ENCODE measurements at places on chromosomes 3 and 15.

GRCh38 chr15:31215490-31216214 is 111.0 kb upstream of the KLF13 start:
- DNase-seq = peak; percentile 26

DNA sequence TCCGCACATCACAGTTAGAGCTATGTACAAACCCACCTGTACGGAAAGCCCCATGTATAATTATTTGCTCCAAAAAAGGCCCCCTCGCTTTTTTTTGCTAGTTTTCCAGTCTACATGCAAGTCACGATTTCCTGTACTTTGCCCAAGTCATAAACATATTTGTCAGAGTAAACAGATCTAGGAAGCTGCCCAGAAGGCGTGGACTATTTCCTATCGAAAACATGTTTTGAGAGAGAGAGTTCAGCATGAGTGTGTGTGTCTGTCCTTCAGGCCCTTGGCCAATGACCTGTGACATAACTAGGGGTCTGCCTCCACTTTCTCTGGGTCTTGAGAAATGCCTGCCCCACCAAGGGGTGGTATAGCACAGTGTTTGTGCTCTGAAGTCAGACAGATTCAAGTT is 72.7 kb upstream of the HACD2 start:
- DNase-seq = no peak

GRCh38 chr15:31516874-31517273 is 190.2 kb downstream of the KLF13 start:
- no peak for DNase-seq

DNA sequence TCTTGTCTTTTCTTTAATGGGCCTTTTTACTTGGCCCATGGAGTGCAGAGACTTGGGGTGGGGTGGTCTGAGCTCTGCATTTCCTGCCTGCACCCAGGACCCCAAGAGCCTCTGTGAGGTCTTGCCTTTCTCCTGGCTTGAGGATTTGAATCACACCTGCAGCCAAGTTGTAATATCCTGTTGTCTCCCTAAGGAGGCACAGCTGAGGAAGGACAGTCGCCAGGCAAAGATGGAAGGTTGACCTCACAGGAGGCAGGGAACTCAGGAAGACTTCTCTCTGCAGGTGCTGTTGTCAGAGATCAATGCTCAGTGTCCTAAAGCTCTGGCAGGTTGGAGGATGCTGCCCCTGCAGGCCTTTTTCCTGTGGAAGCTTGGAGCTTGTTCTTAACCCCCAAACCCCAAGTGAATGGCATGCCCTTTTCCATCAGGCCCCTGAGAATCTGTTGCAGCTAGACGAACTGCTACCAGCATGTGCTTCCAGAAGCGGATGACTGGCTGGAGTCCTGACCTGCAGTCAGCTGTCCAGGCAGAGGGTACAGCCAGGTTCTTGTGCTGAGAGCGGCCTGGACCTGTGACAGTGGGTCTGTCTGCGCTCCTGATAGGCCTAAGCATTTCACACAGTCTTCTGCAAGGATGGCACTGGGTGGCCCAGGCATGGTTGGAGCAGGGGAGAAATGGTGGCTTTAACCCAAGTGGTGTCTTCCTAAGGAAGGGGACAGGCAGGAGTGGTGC is 120.0 kb downstream of the EEFSEC start:
- no peak for DNase-seq

DNA sequence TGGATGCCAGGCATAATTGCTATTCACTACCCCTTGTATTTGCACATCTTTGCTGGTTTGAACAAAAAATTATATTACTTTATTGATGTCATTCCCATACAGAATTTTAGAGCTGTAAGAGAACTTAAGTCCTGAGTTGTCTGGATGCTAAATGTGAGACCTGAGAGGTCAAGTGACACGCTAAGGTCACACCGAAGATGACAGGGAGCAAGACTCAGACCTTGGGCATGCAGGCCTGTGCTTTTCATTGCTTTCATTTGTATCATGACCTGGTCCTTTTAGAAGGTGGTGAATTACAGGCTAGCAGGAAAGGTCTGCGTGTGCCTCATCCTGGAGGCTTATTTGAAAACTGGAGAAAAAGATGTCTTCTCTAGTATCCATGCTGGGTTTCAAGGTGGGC is 312.0 kb upstream of the RASGRP1 start:
- no peak for DNase-seq

DNA sequence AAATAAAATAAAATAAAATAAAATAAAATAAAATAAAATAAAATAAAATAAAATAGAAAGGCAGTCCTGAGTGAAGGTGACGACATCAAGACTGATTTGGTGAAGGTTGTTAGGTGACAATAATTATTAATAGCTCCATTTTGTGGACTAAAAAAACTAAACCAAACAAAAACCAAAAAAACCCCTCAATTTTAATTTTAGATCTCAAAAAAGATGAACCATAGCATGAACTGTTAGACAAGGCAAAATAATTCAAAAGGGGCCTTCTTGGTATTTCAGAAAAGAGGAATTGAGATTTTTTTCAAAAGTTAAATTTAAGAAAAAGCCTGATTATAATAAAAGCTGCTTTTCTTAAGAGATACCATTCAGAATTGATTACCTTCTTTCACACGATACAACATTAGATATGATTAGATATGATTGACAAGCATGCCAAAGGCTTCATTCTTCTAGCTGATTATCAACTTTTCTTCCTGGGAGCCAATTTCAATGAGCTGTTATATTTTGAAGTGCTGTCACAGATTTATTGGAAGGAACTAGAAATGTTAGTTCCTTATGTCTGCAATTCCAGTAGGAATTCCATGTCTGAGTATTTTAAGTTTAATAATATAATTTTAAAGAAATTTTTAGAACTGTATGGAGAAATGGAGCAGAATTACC is 244.7 kb downstream of the MBNL1 start:
- no peak for DNase-seq

DNA sequence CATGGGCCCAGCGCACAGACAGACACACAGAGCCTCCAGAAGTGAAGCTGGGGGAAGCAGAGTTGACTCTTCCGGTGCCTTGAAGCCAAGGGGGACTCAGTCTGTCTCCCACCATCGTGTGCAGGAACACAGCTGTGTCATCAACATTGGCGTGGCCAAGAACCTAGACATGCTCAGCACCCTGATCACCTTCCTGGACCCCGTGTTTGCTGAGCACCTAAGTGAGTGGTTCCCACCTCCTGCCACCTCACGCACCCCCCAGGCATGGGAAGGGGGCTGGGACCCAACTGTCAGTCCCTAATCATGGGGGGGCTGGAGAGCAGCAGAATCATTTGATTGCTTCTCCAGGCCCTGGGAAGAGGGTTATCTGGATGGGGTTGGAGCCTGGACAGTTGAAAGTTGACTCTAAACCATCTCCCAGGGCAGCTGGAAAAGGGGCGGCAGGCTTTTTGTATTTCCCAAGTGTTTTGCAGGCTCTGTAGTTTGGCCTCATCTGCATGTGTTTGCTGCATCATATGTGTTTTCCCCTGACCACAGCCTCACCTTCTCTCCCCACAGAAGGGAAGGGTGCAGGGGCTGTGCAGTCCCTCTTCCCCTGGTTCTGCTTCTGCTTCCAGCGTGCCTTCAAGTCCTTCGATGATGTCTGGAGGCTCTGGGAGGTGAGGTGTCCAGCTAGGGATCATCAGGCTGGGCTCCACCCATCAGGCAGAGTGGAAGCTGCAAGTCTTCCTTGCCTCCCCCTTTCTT is 12.8 kb downstream of the TBC1D21 start:
- DNase-seq = no peak

DNA sequence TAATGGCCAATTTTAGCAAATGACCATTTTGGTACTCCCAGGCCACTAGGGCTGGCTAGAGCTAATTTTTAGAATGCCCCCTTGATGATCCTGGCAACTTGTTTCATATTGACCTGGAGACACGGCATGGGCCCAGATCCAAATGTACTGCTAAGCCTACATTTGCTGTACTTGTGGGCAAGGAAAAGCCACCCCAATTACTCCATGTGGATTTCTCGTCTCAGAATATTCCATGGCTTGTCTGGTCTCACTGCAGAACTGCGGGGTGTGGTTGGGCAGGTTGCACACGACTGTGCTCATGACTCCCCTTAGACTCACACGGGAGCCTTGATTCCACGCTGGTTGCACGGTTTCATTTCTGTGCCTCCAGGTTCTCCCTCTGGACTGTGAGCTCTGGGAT is 140.9 kb downstream of the RPLP1 start:
- no peak for DNase-seq

GRCh38 chr15:80609512-80609946 is 85.6 kb upstream of the ABHD17C start:
- DNase-seq = no peak

GRCh38 chr3:36736301-36736700 is 28.1 kb downstream of the DCLK3 start:
- no peak for DNase-seq

- DNase-seq = no peak
Observed at GRCh38 chr3:132421832-132422231, 4.5 kb downstream of the DNAJC13 start.

GRCh38 chr3:4746241-4746958 is 232.8 kb upstream of the BHLHE40 start:
- DNase-seq = no peak

DNA sequence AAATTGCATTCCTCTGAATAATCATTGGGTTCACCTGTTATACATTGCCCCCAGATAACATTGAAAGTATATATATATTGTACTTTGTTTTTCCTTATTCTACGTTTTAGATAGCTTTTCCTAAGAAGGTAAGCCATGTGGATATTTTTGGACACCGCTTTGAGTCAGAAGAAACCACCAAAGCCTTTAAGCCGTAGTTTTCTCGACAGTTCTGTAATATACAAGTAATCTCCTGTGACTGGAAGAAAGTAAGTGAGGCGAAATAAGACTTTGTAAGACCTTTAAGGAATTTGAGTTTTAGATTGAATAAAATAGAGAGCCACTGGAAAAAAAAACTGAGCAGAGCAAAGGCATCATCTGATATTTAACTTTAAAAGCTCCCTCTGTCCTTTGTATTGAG is 1092.0 kb downstream of the DIPK2A start:
- no peak for DNase-seq
